ENCODE measurements at places on chromosomes 4 and X.

DNA sequence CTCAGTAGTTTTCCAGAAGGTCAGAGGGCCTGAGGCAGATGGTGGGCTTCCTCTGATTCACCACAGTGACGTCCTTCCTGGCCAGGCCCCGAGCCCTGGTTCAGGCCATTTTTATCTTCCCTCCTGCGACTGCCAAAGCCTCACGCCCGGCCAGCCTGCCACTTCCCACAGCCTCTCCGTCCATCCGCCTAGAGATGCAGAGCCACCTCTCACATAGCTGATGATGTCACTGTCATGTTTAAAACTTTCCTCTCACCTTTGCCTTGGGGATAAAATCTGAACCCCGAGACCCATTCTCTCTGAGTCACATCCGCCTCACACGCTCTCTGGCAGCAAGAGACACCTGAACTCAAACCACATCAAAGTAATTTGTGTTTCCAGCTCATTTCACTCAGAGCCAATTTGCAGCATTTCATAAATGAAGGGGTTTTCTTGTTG lies 175.3 kb downstream of the QDPR start:
- no peak for DNase-seq

- DNase-seq, result no peak
Observed at GRCh38 chr4:175560604-175561003, 251.5 kb downstream of the GPM6A start.

DNA sequence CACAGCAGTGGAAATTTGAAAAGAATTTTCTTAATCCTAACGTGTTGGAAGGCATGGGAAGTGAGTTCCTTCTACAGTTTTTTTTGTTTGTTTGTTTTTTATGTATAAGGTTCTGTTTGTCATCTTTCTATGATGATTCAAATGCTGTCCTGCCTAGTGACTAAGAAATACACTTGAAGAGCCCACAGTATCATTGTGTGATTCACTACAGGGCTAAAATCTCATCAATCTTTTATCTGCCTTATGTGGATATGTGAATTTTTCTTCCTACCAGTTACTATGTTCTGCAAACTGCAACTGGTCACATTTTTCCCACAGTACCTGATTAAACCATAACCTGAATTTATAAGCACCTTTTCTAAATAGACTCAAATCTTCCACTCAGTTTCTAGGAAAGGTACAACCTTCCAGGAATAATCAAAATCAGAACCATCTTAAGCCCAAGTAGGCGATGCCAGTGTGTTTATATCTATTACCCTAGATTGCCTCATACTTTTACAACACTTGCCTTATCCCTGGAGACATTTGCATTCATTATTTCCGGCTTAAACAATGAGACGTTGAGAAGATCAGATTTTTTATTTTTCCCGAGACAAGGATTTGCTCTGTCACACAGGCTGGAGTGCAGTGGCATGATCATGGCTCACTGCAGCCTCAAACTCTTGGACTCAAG lies 214.6 kb upstream of the GALNT7 start:
- DNase-seq, result no peak

DNA sequence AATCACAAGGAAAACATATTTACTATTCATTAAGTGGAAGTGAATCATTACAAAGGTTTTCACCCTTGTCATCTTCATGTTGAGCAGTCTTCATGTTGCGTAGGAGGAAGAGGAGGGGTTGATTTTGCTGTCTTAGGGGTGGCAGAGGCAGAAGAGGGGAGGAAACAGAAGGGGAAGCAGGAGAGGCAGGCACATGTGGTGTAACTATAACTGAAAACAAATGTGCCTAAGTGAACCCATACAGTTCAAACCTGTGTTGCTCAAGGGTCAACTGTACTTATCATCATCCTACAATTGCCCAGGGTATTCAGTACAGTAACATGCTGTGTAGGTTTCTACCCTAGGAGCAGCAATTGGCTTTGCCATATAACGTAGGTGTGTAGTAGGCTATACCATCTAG lies 47.2 kb downstream of the SYNPO2 start:
- DNase-seq, result no peak

DNA sequence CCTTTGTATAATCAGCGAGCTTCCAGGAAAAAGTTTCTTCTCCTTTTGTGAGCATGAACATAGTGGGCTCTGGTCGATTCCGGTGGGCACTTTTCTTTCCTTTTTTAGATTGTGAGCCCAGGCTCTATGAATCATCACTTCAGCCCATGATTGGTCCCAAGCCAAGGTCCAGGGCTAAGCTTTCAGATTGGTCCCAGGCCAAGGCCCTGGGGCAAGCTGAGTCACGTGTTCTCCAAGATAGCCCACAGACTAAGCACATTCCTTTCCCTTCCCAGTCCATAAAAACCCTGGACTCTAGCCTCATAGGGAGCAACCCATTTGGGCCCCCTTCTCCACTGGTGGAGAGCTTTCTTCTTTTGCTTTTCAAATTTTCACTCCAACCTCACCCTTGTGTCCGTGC lies 430.5 kb downstream of the NAP1L3 start:
- DNase-seq, result no peak

DNA sequence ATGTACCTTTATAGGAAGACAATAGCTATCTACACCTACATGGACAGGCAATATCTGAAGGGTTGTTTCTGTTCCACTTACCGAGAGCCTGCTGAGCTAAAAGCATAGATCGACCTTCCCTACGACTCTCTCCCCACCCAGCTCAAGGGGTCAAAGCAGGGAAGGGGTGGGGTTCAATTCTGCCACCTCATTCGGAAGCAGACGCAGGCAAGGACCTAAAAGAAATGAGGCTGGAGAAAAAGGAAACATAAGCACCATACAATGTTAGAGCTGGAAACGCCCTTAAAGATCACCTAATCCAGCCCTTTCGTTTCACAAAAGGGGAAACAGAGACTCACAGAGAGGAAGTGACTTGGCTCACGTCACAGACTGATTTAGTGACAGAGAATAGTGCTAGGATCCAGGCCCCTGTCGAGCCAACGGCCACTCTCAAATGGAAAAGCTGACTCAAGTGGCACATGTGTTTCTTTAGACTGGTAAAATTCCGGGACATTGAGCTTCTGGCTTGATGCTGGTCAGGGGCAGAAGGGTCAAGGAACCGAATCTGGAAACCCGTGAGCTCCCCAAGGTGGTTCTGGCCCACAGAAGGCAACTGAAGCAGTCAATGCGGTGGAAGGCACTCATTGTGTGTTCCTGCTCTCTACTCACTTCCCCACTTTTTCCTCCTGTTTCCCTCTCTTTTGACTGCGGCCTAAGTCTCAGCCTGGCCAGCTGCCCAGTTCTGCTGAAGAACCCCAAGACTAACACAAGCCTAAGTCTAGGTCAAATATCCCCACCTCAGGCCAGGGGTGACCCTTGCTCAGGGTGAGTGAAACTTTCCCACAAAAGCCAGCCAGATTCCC lies 7.5 kb downstream of the SEPTIN6 start:
- no peak for DNase-seq

GRCh38 chrX:134803551-134804183 lies 145.4 kb upstream of the PLAC1 start:
- no peak for DNase-seq

DNA sequence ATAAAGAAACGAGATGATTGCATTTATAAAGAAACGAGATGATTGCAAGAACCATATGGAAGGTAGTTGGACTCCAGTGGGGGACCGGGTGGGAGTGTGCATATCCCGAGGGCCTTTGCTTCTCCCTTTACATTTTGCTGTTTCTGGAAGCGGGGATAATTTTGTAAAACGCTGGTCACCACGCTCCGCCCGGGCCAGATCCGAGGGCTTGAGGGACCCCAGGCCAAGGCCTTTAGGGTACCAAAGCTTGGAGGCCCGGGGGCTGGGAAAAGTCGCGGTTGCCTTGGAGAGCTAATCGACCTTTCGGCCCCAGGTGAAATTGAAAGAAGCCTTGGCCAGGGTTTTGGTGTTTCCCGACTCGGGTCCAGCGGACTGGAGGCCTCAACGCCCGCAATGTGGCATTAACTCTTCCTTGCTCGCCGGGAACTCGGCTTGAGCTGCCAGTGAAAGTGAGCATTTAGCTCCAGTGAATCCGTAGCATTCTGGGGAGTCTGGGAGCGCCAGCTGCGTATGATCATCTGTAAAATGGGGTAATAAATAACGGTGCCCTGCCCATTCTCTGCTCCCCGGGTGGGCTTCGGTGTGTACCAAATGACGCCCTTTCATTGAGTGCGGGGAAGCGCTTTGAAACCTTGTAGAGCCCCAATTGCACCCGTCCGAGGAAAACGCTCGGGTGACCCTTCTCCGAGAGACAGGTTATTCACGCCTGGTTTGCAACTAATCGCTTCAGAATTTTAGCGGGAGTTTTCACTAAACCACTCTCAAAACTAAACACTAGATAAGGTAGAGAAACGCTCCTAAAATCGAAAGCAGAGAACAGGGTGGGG lies 4.5 kb downstream of the NKX3-2 start:
- no peak for DNase-seq

DNA sequence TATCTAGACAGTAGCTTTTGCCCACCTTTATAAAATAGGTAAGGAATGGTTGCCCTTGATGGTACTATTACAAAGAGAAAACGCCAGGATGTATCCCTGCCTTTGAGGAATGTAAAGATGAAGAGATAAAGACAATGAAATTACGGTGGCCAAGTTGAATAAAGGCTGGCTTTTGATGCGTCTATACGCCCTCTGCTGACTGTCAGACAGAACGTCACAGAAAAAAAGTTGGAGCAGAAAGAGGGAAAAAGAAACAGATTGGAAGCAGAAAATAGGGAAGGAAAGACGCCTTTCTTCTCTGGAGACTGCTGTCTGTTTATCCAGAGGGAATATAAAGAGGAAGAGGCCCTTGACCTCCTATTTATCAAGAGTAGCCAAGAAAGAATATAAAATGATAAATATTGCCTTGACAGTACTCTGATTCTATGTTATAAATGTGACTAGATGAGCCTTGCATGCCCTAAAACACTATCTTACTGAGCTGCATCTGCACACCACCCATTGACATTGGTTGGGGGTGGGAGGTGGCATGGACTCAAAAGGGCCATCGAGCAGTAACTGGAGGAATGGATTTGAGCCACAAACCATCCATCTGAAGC lies 30.6 kb downstream of the PCDH19 start:
- no peak for DNase-seq

GRCh38 chrX:29281078-29281742 lies 694.0 kb downstream of the IL1RAPL1 start:
- DNase-seq, result no peak

GRCh38 chr4:47490550-47490949 lies 5.5 kb downstream of the ATP10D start:
- no peak for DNase-seq

DNA sequence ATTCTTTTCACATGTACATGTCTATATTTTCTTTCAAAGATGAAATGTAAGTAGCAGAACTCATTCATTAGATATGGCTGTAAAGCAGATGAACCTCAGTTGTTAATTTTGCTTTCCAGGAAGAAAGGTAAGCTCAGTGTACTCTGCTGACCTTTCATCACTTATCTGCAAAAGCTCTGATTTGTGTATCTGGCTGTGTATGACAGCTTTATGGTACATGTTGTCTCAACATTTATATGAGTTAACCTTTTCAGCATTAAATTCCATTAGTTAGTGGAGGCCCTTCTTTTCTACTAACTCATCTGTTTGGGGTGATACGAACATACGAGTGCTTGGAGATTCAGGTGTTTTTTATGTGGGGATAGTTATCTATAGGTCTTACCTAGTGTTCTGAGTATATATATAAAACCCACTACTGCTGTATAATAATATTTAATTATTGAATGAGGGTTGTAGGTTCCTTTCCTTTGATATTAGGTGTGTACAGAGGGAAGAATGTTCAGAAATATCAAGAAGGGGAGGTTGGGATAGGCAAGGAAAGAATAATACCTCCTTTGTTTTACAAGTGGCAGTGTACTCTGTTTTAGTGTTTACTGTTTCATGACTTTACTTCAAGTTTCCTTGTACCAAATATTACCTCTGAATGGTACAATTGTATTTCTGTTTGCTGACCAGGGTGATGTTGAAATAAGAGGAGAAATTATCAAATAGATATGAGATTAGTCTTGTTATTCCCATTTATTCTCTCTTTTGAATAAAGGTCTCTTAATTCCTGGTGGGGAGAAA lies 395.5 kb downstream of the ARHGAP24 start:
- DNase-seq, result no peak

GRCh38 chr4:8688041-8688907 lies 95.7 kb downstream of the CPZ start:
- peak; percentile 86 for DNase-seq

- DNase-seq, result no peak
Observed at GRCh38 chrX:3134316-3134945, 93.2 kb downstream of the ARSF start.

GRCh38 chrX:9821572-9821971 lies 35.3 kb downstream of the SHROOM2 start:
- DNase-seq, result no peak

DNA sequence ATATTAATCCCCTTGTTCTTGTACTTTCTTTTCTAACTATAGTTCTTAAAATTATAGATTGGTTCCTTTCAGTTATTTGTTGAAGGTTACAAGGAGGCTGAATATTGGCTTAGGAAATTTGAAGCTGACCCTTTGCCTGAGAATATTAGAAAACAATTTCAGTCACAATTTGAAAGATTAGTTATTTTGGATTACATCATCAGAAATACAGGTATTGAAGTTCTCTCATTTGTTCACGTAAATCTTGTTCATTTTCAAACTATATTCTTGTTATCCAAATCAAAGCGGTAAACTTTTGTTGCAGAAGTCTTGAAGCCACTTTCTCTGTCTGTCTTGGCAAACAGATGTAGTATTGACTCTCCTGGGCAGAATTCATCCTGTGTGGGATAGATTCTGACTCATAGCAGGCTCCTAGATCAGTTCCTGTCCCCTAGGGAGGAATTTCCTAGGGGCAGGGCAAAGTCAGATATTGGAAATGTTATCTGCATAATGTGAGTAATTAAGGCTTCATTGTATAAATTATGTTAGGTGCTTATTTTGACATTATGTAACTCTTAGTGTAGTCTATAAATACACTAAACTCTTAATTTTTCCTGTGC lies 25.2 kb downstream of the PI4K2B start:
- DNase-seq, result no peak

GRCh38 chr4:147635348-147635747 lies 18.2 kb downstream of the TMEM184C start:
- DNase-seq, result no peak

- no peak for DNase-seq
Observed at GRCh38 chr4:107252571-107252970, 216.5 kb upstream of the DKK2 start.

- no peak for DNase-seq
Observed at GRCh38 chr4:131339137-131339536, 1810.0 kb upstream of the PCDH10 start.

DNA sequence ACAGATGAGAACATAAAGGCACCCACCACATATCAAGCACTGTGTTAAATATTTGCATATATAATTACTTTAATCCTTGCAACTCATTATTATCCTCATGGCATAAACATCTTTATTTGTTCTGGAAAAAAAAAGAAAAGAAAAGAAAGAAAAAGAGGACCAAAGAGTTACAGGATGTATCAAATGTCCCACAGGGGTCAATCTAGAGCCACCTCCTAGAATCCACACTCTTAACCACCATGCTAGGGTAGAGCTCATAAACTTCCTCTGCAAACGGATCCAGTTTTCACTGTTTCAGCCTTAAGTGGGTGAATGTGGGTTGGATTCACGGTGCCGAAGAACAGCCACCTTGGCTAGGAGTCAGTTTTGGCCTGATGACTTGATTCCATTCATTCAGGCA lies 171.1 kb upstream of the PPARGC1A start:
- DNase-seq, result no peak
